ENCODE measurements at places on chromosomes 11 and 22.
A peak's percentile ranks its signal among the peaks of the same experiment; 100 is the strongest.

DNA sequence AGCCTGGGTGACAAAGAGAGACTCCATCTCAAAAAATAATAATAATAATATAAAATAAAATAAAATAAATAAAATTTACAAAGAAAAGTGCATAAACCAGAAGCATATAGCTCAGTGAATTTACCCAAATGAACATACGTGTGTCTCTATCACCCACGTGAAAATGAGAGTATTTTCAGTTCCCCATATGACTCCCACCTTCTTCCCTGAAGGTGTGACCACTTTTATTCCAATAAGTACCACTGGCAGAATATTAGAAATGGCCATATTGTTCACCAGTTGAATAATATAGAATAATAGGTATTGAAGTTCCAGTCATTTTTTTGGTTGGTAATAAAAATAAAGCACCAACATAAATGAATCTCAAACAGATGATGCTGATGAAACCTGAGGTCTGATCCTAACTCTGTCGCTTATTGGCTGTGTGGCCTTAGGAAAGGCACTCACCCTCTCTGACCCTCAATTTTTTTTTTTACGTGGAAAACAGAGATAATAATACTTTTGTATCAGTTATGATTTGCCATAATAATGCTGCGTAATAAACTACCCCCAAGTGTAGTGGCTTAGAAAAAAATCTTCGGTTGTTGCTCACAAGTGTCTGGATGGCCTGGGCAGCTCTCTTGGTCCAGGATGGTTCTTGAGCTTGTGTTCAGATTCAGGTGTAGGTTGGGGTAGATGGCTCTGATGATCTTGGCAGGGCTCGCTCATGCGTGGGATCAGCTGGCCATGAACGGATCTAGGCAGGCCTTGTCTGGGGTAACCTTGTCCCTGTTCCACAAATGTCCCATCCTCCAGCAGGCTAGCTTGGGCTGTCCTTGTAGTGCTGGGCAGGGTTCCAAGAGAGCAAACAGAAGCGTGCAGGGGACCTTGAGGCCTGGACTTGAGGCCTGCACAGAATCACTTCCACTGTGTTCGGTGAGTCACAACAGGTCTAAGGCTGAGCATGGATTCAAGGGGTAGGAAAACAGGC, 88.1 kb downstream of the MYO18B start:
- DNase-seq = no peak

DNA sequence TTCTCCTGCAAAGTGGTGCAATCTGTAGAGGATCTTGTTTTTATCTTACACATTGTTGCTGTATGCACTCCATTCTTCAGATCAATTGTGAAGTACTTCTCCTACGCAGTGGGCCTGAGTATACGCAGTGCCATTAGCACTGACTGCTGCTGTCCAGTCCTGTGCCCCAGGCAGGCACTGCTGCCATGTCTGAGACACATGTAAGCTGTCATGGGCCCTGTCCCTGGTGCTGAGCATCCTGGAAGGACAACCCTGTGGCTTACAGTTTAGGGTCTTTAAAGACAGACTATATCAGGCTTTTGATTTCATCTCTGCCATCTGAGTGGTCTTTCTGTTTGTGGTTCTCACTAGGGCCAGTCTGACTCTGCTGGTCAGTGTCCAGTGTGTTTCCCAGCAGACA, 44.8 kb upstream of the PTPN5 start:
- no peak for DNase-seq

DNA sequence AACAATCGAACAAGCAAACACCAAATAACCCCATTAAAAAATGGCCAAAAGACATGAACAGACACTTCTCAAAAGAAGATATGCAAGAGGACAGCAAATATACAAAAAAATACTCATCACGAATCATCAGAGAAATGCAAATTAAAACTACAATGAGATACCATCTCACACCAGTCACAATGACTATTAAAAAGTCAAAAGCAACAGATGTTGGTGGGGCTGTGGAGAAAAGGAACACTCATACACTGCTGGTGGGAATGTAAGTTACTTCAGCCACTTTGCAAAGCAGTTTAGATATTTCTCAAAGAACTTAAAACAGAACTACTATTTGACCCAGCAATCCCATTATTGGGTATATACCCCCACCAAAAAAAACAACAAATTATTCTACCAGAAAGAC, 51.3 kb upstream of the FLI1 start:
- no peak for DNase-seq

DNA sequence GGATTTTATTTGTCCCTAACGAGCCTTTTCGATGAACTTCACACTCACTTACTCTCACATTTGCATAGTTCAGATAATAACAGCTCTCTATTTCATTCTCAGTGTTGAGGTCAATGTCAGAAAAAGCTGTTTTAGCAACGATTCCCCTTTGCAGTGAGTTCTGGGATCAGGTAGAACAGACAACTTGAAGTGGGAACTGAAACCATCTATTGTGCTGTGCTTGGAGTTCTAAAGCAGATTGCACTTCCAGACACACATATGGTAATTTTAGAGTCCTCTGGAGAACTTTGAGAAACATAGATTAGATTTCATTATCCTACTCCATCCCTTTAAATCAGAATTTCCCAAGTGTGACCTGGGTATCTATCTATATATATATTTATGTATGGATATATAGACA, 124.6 kb upstream of the BLID start:
- DNase-seq = no peak

GRCh38 chr22:33513388-33514338, 406.6 kb downstream of the LARGE1 start:
- peak; percentile 16 for DNase-seq

- peak; percentile 27 for DNase-seq
Observed at GRCh38 chr11:116217006-116217405, 555.8 kb downstream of the BUD13 start.

DNA sequence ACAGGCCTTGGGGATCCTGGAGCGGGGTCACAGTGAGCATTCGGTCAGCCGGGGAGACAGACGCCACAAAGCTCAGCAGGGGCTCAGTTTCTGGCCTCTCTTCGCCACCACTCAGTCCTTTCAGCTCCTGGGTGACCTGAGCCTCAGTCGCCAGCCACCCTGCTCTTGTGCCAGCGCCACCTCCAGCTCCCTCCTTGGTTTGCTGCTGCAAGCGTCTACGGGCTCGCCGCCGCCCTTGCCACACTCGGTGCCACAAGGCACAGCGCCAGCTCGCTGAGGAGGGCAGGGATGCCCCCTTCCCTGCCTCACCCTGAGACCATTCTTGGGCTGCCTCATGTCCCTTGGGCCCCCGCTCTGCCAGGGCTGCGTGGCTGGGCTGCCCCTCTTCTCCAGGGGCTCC, 1.5 kb upstream of the EEF1G start:
- no peak for DNase-seq

GRCh38 chr11:111465400-111465799, 46.8 kb downstream of the BTG4 start:
- DNase-seq = peak; percentile 53

DNA sequence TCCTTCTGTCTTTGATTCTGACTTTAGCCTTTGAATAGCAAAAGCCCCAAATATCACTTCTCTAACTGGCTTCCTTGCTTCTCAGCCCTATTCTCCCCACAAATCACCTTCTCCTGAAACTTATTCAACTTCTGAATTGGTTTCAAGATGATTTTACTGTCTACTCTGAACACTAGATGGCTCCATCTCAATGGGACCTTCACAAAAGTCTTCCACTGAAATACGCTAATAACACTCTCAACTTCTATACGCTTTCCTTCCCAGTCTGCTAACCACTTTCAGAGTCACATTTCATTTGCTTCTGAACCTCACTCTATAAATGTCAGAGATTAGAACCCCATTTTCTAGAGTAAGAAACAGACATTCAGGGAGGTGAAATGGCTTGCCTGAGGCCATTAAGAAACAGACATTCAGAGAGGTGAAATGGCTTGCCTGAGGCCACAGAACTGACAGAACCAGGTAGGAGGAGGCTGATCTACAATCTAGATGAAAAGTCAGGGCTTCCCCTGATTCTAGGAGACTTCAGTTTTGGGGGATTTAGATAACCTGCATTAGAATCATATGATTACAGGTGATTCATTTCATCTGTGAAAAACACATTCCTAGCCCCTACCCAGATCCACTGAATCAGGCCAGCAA, 20.6 kb downstream of the MORC2 start:
- DNase-seq = peak; percentile 79

GRCh38 chr22:39341179-39341578, 8.6 kb upstream of the SYNGR1 start:
- no peak for DNase-seq

- no peak for DNase-seq
Observed at GRCh38 chr22:35589756-35590093, 27.4 kb downstream of the MB start.

GRCh38 chr11:116460156-116460920, 312.4 kb downstream of the BUD13 start:
- DNase-seq = no peak

DNA sequence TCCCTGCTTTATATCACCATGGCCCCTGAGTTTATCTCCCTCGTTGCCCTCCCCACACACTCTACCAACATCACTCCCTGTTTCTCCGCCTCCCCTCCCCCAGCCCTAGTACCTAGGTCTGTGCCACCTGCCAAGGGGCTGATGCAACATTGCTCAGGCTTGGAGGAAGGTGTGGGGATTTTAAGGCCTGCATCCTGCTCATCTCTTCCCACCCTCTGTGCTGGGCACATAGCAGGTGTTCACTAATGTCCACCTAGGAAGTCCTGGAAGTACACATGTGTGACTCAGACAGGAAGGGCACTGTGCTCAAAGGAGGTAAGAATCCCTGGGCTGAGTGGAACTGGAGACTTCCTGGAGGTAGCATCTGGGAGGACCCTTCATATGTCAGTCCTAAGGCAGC, 37.0 kb downstream of the PDE2A start:
- no peak for DNase-seq

DNA sequence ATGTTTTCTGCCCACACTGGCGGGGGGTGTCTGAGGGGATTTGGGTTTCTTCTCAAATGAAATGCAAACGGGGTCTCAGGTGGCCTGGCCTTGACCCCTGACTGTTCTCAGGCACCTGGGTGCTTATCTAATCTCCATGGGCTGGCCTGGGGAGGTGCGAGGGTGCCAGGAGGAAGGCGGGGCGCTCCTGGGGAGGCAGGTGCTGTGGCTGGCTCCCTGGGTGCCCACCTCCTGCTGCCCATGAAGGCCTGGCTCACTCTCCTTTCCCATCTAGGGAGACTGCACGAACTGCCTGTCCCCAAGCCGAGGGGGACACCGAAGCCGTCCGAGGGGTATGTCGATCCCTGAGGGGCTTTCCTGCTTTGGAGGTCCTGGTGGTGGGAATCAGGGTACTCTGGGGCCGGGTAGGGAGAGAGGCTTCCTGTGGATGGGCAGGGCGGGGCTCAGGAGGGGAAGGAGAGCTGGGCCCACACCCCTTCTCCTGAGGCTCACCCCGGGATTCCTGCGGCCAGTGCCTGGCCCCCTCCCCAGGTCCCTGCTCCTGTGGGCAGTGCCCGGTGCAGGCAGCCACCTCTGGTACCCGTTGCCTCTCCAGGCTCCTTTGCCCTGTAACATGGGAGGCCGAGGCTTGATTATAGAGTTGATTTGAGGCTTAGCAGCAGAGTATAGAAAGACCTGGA, 18.4 kb downstream of the MICALL1 start:
- DNase-seq = no peak

GRCh38 chr22:37640591-37641560, 1.4 kb downstream of the SH3BP1 start:
- no peak for DNase-seq

- DNase-seq = no peak
Observed at GRCh38 chr11:28675183-28675582, 567.0 kb downstream of the METTL15 start.

GRCh38 chr11:17021511-17021910, 7.3 kb upstream of the PLEKHA7 start:
- DNase-seq = no peak

- DNase-seq = no peak
Observed at GRCh38 chr11:27204529-27204928, 158.5 kb downstream of the CCDC34 start.

DNA sequence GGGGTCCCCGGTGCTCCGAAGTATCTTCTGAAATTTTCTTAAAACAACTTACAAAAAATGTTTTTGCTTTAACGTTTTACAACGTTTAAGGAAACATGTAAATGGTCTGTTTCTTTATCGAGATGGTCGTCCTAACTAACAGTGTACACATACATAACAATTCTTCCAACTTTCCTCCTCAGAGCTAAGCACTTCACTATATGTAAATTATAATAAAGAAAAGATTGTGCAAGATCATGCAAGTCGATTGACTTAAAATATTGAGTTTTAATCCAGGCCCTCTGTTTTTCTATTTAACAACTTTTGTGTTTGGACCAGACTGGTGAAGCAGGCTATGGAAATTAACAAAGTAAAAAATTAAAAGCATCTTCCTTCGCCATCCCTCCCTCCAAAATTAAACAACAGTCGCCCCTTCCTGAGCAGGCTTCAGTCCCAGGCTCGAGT, 4.9 kb downstream of the ALX4 start:
- peak; percentile 39 for DNase-seq

DNA sequence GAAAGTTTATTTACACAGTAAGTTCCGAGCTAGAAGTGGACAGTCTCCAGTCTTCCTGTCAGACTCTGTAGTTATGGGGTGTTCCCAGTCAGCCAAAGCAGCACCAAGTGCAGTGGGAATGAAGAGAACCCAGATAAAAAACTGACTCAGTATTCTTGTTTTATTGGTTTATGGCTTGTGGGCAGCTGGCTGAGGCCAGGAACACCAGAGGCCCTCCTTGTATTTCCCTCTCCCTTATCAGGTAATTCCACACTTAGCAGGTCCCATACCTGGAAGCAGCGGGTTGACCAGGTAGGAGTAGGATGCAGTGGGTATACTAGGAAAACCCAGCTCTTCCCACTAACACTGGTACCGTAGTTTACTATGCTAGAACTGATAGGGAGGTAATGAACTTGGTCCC, 3.5 kb upstream of the BACE1-AS start:
- no peak for DNase-seq

DNA sequence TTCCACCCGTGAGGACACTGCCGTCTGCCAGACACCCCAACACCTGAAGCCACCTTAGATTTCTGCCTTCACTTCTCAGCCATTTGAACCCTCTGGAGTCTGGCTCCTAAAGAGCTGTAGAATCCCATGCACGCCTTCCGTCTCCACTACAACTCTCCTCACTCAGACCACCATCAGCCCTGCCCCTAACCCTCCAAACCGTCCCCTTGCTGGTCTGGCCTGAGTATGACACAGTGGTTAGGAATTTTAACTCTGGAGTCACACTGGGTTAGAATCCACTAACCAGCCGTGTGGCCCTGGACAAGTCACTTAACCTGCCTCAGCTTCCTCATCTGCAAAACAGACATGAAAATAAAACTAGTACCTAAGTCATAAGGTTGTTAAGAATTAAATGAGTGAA, 3.0 kb downstream of the CNIH2 start:
- DNase-seq = no peak

GRCh38 chr11:92826136-92826535, 143.3 kb upstream of the MTNR1B start:
- peak; percentile 82 for DNase-seq

All from fibroblast of lung (primary cell).